Femur (tissue), 1 donor: ENCODE measurements at places on chromosomes 2 and 18.

GRCh38 chr2:211845338-211846035 lies 693.1 kb downstream of the ERBB4 start:
- DNase-seq, result no peak

DNA sequence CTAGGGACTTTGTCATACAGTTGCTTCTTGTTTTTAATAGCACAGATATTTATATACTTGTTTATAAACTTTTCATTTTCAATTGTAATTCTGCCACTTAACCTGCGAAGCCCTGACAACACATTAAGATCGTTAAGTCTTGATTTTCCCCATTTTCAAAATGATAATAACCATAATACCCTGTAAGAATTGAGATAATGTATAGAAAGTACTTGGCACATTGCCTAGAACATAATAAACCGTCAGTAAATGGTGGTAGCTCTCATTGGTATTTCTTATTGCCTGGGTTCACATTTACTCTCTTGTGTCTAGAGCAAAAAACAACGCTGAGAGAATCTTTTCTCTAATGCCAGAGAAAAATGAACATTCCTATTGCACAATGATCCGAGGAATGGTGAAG lies 18.6 kb downstream of the PTCD3 start:
- DNase-seq, result no peak

- no peak for DNase-seq
These were observed 8.2 kb upstream of the INPP1 start for GRCh38 chr2:190335225-190335559.

DNA sequence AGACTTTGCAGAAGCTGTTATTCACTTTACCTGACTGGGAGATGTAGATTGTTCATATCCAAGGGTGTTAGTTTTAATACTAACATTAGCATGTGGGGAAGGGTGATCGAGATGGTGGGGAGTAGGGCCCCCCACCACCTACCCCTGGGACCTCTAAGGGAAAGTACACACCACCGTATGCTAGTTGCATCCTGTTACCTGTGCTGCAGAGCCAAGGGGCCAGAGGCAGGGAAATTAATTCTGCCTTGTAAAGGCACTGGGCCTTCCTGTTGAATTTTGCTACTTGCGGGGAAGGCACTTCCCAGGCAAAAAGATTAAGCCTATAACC lies 9.0 kb downstream of the STEAP3 start:
- no peak for DNase-seq

DNA sequence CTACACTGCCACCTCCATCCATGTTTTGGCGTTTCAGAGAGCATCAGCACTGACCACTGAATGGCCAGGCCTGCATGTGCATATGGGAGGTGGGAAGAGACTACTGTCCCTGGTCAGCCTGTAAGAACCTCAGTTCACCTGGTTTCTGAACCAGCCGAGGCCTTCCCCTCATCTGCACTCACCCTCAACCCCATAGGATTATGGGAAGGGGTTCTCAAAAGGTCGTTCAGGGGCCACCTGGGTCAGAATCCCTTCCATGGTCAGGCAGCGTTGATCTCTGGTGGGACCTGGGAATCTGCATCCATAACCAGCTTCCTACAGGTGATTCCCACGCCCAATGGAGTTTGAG lies 36.7 kb downstream of the TET3 start:
- DNase-seq, result no peak

- DNase-seq, result peak; percentile 47
These were observed 219.0 kb downstream of the SH3BP4 start for GRCh38 chr2:235170536-235171521.

- DNase-seq, result no peak
These were observed 97.7 kb downstream of the DGKD start for GRCh38 chr2:233451950-233452349.

DNA sequence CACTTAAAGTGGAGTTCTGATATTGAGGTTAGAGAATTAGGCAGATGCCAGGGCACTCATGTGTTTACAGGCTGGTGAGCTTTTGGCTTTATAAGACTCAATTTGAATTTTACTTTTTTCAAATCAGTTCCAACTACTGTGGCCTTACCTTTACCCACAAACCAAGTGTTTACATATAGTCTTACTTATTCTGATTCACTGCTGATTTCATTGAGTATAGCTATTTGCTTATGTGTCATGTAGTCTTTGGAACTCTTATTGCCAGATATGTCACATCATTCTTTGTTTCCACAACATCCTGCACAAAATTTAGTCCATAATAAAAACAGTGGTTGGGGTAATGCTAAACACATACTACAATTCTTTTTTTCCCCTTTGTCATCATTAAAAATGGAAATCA lies 96.5 kb downstream of the XIRP2 start:
- DNase-seq, result no peak

- no peak for DNase-seq
These were observed 15.3 kb upstream of the CD207 start for GRCh38 chr2:70850925-70851324.

DNA sequence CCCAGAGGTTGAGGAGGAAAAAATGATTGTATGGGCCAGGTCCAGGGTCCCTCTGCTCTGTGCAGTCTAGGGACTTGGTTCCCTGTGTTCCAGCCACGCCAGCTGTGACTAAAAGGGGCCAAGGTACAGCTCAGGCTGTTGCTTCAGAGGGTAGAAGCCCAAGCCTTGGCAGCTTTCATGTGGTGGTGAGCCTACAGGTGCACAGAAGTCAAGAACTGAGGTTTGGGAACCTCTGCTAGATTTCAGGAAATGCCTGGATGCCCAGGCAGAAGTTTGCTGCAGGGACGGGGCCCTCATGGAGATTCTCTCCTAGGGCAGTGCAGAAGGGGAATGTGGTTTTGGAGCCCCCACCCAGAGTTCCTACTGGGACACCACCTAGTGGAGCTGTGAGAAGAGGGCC lies 10.6 kb upstream of the MBP start:
- no peak for DNase-seq

GRCh38 chr2:201827621-201828020 lies 21.3 kb downstream of the CDK15 start:
- no peak for DNase-seq

DNA sequence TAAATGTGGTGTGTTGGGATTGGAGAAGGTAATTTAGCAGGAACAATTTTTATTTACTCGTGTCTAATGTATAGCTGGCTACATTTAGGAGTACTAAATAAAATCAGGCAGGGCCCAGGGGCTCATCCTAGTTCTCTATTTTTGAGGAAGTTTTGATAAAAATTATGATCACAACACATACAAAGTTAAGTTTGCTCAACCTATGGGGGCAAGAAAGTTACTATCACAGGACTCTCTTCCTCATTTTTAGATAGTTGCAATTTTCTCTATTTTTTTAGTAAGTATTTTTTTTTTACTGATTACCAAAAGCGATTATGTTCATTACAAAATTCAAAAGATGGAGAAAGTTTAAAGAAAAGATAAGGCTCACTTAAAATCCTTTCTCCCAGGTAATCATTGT lies 60.0 kb upstream of the RPE start:
- DNase-seq, result no peak

- DNase-seq, result no peak
These were observed 95.0 kb upstream of the CCDC68 start for GRCh38 chr18:55054021-55054990.

DNA sequence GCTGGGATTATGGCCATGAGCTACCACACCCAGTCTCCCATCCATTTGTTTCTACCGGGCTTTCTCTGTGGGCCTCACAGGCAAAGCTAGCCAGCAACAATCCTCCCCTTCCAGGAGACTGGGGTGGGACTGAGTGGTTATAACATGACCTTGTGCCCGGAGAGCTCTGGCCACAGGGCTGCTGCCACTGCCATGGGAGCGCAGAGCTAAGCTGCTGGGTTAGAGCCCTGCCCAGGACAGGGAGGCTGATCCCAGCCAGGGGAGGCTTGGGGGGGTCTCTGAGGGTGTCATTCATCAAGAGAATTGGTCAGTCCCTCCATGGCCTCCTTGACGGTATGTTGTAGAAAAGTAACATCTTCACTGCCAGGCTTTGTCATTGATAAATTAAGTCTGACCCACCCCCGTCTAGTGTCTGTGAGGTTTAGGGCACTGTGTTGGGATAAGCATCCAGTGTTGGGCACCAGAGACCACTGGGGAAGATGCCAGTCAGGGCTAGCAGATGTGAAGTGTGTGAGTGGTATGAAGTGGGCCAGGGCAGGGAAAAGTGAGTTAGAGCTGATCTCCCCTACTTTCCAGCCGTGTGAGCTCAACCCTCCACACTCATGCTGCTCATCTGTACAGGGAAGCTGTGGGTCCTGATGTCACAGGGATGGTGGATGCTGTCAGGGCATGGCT lies 368.4 kb upstream of the HS6ST1 start:
- no peak for DNase-seq

GRCh38 chr2:58540681-58541080 lies 299.6 kb upstream of the FANCL start:
- no peak for DNase-seq

GRCh38 chr2:74017223-74017622 lies 32.5 kb downstream of the TET3 start:
- DNase-seq, result no peak

- no peak for DNase-seq
These were observed 46.7 kb upstream of the BARD1 start for GRCh38 chr2:214856137-214856536.

- no peak for DNase-seq
These were observed 116.5 kb downstream of the DOCK10 start for GRCh38 chr2:224925810-224926100.

DNA sequence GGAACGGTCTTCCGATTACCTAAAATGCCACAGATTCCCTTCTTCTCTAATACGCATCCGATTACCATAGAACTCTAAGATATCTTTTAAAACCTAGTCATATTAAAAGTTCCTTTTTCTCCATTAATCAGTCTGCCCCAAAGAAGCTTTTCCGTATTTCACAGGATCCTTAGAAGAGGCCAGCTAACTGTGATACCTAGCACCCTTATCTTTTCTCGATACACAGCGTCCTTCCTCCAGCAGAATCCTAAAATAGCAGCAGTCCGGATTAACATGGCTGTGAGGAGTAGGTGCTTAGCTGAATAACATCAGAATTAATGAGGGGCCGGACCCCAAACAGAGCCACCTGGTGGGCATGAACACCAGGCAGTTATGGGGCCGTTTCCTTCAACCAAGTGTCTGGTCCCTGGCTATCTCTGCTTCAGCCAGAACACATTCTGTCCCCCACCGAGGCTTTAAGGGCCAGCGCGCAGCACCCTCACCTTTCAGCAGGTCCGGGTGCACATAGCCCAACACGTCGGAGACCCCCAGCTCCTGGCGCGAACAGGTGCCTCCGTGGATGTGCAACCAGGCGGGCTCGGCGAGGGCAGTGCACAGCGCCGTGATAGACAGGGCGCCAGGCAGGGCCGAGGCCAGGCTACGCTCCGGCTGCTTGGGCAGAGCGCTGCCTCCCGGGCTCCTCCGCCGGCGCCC lies 995 bp downstream of the TMEM127 start:
- DNase-seq, result peak; percentile 60

DNA sequence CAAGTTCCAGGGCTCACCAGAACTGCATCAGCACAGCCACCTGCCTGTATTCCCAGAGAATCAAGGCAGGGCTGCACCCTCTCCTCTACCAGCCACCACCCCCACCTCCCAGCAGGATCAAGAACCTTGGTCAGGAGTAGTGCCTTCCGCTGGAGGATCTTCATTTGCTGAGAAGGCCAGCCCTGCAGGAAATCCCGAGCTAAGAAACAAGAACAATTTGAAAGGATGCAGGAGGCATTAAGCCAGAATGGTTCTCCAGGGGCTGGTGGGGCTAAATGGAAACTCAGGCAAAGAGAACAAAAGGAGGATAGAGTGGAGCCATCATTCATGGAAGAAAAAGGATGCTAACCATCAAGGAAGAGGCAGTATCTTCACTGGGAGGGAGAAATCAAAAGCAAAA lies 147.3 kb upstream of the SLC14A2 start:
- DNase-seq, result no peak

- no peak for DNase-seq
These were observed 57.4 kb downstream of the KIDINS220 start for GRCh38 chr2:8779795-8780671.

- DNase-seq, result no peak
These were observed 688.9 kb upstream of the NRXN1 start for GRCh38 chr2:51720826-51721225.

DNA sequence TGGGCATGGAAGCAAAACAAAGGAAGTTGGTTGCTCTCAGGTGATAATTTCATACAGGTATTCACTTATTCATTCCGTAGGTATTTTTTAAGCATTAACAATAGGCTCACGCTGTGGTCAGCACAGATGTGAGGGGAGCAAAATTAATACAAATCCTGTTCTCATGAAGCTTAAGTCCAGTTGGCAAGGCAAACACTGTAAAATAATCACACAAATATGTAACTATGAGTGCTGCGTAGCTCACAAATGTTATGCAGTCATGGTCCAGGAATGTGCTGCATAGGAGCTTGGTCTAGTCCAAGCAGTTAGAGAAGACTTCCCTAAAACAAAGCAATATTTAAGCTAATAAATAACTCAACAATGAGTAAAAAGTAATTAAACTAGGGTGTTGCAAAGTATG lies 23.9 kb downstream of the SP5 start:
- no peak for DNase-seq

- no peak for DNase-seq
These were observed 55.6 kb downstream of the CCDC85A start for GRCh38 chr2:56239437-56239836.

DNA sequence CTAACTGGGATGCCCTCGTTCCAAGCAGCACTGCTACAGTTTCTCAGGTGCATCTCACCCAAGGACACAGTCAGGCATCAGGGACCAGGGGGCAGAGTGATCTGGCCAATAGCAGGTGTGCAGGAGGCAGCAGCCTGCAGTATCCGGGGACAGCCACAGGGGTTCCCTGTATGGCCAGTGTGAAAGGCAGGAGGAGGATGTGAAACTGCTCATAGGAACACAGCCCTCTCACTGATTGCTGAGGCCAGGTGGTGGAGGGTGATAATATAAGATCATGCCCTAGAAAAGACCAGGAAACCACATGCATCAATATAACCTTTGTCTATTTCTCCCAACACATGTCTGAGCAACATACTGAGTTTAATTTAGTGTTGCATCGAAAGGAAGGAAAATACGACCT lies 112.7 kb upstream of the TACR1 start:
- DNase-seq, result peak; percentile 31

DNA sequence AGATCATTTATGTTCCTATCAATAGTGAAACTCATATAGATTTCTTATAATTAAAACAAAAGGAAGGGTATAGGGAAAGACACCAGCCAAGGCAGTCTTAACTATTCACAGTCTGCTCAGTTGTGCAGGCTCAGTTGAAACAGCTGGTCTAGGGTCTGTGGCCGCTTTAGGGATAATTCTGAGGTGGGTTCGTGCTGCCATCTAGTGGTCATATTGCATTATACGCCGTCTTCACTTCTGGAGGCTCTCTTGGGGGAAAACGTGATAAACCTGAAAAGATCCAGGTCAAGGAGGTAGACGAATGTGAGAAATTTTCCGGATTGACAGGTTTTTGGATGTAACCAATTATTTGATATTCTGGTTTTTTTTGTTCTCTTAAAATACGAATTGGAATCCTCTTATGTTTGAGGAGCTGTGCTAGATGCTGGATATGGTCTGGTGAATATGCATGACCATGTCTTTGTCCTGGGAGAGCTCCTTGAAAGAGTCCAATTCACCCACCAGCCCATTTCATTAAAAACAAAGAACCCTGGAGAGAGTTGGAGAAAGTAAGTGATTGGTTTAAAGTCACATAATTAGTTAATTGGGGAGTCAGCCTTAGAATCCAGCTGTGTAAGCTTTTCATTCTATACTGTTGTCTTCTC lies 492.4 kb downstream of the PLCL1 start:
- peak; percentile 76 for DNase-seq

- no peak for DNase-seq
These were observed 87.8 kb upstream of the CCDC195 start for GRCh38 chr2:224803930-224804329.

- no peak for DNase-seq
These were observed 41.4 kb upstream of the GPR75 start for GRCh38 chr2:53901192-53901591.

- peak; percentile 86 for DNase-seq
These were observed 465 bp downstream of the SEPTIN10 start for GRCh38 chr2:109613081-109613921.

GRCh38 chr2:224211181-224211480 lies 172.0 kb upstream of the SERPINE2 start:
- no peak for DNase-seq
